Thymus (tissue), 14 donors: ENCODE measurements at places on chromosomes 11 and 22.

- no peak overlapping the region for H3K4me3 ChIP-seq
- no peaks in the 10 kb centered on the region for H3K36me3 ChIP-seq
- no peaks in the 10 kb centered on the region for H3K27me3 ChIP-seq
- no peak overlapping the region for H3K27ac ChIP-seq
These were observed 25.4 kb downstream of the TRIM44 start for GRCh38 chr11:35688023-35688422.

DNA sequence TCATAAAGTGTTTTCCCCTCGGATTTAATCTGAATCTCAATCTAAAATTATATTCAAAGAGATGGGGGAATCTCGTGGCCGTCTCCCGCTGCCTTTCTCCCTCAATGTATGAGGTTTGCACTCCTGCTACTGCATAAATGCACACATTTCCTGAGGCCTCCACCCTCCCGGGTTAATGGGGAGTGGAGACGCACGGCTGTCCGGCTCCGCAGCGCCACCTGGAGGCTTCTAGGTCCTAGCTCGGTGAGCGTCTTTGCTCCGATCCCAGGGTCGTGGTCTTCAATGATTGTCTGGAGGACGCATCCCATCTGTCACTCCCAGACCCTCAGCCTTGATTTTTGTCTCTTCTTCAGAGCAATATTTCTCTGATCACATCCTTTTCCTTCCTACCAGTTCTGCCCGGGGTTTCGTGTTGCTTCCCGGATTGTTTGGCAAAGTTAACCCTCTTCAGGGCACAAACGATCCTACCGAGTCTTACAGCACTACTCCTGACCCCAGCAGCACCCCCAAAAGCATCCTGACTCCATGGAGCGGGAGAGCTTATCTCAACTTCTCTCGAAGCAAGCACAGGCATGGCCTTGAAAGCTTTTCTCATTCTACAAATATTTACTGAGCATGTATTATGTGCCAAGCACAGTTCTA, at the start of gene LMO1:
LMO1 (minus strand) TSS at position 110 of the 642 bp plus-strand sequence. CDS start 516 bp downstream, outside the sequence.
- H3K4me3 ChIP-seq, result no peak within 1 kb of the TSS
- H3K4me1 ChIP-seq, result peaks cover 8% of the 10 kb centered on the region
- H3K27ac ChIP-seq, result no peak within 1 kb of the TSS
- H3K27me3 ChIP-seq, result peaks cover 95% of the 10 kb centered on the region
- H3K36me3 ChIP-seq, result no peaks in the 10 kb centered on the region

- no peaks in the 10 kb centered on the region for H3K4me1 ChIP-seq
- no peak for DNase-seq
- no peak overlapping the region for H3K4me3 ChIP-seq
These were observed 718.4 kb upstream of the API5 start for GRCh38 chr11:42593441-42593840.

- DNase-seq, result peak; percentile 79
- H3K27me3 ChIP-seq, result peaks cover 15% of the 10 kb centered on the region
- H3K4me3 ChIP-seq, result peak overlapping the region; percentile 55
- H3K27ac ChIP-seq, result peak overlapping the region; percentile 95
These were observed 5.4 kb downstream of the MCHR1 start for GRCh38 chr22:40684728-40685127.

GRCh38 chr11:62854825-62855570, 15.6 kb upstream of the WDR74 start:
- no peaks in the 10 kb centered on the region for H3K27me3 ChIP-seq
- peaks cover 17% of the 10 kb centered on the region for H3K4me1 ChIP-seq
- H3K36me3 ChIP-seq, result peaks cover 25% of the 10 kb centered on the region
